ENCODE measurements at places on chromosomes 13 and 19.
A peak's percentile ranks its signal among the peaks of the same experiment; 100 is the strongest.

- DNase-seq = peak; percentile 69
These were observed 8.1 kb downstream of the PTGIR start for GRCh38 chr19:46616631-46617322.

- DNase-seq = no peak
These were observed 100.8 kb downstream of the COL4A1 start for GRCh38 chr13:110206185-110206584.

- no peak for DNase-seq
These were observed 2.6 kb upstream of the DNAJC15 start for GRCh38 chr13:43020794-43021193.

DNA sequence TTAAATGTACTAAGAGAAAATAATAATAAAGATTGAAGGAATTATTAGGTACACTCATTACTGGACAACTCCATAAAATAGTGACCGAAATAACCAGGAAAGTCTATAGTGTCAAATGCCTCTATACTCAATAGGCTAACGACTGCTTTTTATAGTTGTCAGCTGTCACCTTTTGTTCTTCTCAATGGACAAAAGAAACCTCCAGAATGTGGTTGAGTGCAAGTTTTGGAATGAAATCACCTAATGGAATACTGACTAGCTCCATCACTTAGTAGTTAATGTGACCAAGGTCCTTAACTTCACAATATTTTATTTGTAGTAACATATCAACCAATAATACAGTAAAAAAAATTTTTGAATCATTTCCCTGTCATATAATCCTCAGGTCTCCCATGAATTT is 18.1 kb downstream of the TSC22D1 start:
- DNase-seq = no peak

DNA sequence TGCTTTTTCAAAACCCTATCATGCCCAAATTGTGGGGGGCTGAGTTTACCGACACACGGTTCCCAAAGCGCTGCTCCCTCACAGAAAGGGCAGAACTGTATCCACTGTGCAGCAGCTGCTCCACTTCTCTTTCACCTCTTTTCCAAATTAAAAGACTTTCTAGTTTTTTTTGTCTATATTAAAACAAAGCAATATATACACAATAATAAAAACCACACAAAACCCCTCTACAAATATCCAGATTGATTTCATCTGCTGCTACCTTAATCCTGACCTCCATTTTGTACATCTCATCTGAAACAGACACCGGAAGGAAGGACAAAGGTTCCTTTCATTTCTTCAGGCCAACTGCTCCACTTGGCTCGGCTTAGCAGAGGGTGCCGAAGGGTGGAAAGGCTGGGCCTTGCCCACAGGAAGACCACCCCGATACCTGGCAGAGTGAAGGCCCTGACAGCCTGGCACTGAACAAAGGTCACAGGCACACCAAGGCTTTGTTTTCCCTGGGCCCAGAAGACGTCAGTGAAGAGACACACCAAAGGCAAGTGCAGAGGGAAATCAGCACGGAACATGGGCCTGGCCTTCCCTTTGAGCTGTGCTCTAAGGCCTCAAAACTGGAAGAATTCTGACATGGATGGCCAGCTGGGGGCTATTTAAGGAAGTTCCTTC is 71.6 kb downstream of the LATS2 start:
- DNase-seq = no peak

- DNase-seq = peak; percentile 3
These were observed 877.2 kb upstream of the PCDH20 start for GRCh38 chr13:62292714-62293480.

GRCh38 chr19:511101-511851 is 4.0 kb downstream of the TPGS1 start:
- DNase-seq = no peak

DNA sequence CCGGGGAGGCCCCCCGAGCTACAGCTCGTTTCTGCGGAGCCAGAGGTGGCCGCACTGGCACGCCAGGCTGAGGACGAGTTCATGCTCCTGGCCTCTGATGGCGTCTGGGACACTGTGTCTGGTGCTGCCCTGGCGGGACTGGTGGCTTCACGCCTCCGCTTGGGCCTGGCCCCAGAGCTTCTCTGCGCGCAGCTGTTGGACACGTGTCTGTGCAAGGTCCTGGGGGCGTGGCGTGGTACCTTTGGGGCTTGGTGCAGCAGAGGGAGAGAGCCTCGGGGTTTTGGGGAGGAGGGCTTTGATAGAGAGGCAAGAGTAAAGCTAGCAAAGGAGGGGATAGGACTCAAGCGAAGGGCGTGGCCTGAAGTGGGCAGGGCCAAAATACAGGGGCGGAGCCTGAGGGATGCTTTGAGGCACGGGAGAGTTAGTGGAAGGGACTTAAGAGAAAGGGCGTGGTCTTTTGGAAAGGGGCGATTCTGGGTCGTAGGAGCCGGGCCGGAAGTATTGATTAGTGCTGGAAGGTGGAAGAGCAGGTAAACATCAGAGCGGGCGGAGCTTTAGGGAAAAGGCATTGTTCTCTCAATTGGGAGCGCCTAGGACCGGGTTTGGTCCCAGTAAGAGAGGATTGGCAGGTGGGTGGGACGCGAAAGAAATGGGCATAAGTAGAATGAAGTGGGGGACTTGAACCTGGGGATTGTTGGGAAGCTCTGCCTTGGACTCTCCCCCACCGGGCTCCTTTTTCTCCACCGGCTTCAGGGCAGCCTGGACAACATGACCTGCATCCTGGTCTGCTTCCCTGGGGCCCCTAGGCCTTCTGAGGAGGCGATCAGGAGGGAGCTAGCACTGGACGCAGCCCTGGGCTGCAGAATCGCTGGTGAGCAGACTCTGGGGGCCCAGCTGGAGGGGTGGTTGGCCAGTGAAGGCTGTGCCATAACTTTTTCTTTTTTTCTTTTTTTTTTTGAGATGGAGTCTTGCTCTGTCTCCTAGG is 1.2 kb downstream of the PPM1N start:
- peak; percentile 56 for DNase-seq

GRCh38 chr19:18401580-18402112 is 4.2 kb upstream of the LRRC25 start:
- DNase-seq = peak; percentile 65

GRCh38 chr13:33798023-33798422 is 19.9 kb upstream of the RFC3 start:
- DNase-seq = no peak

- DNase-seq = peak; percentile 52
These were observed at the start of gene APLP1 for GRCh38 chr19:35868172-35868822. TSS of gene APLP1 (plus strand) at chr19:35868574. CDS start at chr19:35868637, 63 bp downstream.

DNA sequence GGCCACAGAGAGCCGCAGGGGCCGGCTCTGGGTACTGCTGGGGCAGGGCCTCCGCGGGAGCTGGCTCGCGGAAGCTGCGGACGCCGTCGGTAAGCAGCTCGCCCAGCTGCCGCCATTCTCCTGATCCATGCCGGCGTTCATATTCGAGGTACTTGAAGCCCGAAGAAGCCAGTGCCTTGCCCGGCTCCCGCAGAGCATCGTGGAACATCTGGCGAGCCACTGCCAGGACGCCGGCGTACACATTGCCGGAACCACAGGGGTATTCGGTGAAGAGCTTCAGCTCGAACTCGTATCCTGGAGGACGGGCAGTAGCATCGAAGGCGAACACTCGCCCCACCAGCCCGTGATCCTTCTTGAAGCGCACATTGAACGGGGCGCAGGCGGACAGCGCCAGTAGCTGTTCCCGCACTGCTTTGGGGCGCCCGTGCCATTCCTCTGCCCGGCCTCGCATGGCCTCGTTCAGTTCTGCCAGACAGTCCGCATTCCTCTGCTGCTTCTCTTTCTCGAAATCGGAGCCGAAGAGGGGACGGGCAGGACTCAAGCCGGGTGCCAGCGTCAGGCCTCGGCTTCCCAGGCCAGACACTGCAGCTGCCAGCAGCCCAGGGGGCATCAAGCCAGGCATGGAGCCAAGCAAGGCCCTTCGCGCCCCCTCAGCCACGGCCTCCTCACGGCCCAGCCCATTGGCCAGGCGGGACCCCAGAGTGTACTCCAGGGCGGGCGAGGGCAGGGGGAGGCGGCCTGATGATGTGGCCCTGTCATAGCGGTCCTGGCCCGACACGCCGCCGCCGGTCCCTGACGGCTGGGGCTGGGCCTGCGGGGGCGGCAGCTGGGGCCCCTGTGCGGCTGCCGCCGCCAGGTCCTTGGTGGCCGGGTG is 1.0 kb downstream of the IRF2BP1 start:
- no peak for DNase-seq

DNA sequence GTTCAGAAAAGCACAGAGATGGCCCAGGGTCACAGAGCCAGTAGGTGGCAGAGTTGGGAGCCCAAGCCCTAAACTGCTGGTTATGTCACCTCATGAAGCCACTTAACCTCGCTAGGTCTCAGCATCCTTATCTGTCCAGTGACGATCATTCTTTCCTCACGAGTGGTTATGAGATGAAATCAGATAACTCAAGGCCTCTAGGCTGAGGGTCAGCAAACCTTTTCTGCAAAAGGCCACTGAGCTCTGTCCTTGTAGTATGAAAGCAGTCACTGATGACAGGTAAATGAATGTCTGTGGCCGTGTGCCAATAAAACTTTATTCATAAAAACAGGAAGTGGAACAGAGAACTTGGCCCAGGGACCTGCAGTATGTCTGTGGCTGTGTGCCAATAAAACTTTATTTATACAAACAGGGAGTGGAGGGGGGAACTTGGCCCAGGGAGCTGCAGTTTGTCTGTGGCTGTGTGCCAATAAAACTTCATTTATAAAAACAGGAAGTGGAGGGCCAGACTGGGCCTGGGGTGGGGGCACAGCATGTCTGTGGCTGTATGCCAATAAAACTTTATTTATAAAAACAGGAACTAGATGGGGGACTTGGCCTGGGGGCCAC is 71.2 kb downstream of the GNG7 start:
- DNase-seq = peak; percentile 26

DNA sequence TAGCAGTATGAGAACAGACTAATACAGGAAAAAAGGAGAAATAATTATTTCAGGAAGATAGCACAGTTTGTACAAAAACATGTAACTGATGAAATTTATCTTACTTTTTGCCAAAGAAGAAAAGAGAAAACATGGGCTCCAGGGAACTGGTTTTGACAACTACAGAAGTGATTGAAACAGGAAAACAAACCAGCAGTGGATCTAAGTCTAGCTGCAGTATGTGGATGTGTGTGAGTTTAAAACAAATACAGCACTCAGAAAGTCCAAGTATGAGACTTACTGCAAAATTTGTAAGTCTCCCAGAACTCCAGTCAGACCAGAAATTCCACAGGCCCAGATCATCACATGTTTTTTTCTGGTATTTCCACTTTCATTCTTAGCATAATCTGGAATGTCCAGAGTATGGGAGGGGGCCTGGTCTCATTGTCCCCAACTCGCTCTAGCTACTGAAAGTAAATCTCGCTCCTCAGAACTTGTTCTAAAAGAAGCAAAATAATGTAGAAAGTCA is 259.5 kb downstream of the NHLRC3 start:
- DNase-seq = no peak

DNA sequence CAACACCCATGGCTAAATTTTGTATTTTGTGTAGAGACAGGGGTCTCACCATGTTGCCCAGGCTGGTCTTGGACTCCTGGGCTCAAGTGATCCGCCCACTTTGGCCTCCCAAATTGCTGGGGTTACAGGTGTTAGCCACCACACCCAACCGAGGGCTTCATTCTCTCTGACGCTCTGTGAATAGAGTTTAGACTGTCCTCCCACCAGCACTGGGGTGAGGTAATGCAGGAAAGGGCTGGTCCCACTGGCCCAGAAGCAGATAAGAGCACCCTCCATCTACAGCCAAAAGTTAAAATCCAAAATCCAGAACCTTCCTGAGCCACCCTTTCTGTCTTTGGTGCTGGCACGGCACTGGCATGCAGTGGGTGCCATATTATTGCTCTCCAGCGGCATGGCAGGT is 31.8 kb upstream of the HOMER3 start:
- DNase-seq = no peak

- DNase-seq = peak; percentile 26
These were observed 1.8 kb downstream of the MAB21L1 start for GRCh38 chr13:35474496-35475211.

- peak; percentile 63 for DNase-seq
These were observed 3.3 kb upstream of the ADGRE5 start for GRCh38 chr19:14377883-14378328.

DNA sequence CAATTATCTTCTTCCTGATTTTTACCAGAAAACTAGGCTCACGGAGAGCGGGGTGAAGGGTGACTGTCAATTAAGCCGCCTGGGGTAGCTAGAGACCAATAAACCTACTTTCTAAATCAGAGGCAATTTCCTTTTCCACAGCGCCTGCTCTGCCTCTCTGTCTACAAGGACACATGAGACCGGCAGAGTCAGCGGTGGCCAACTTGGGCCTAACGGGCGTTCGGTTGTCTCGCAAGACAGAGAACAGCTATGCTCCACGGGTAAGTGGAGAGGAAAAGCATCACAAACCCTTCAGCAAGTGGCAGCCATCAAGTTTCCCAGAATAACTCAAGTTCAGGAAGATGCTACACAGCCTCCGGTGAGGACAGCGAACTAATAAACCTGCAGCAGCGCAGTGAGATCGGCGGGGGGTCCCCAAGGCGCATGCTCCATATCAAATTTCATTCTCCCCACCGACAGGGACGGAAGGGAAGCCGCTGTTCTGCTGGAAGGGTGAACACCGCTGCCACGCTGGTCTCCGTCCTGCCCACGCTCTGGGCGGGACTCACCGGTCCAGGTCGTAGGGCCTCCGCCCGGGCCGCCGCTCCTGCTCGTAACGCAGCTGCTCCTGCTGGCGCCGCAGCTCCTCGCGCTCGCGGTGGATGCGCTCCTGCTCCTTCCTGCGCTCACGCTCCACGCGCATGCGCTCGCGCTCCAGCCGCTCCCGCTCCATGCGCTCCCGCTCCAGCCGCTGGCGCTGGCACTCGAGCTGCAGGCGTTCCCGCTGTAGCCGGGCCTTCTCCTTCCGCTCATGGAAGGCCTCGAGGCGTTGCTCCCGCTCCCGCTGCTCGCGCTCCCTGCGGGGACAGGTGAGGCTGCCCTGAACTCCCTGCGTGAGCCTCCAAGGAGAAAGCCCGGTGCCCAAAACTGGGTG is 25.8 kb upstream of the TINCR start:
- no peak for DNase-seq

- DNase-seq = no peak
These were observed 103.9 kb upstream of the DIAPH3 start for GRCh38 chr13:60267498-60268202.

- DNase-seq = no peak
These were observed 955 bp downstream of the ZNF274 start for GRCh38 chr19:58183817-58184215.

- DNase-seq = peak; percentile 55
These were observed 90.2 kb downstream of the ZAR1L start for GRCh38 chr13:32224916-32225315.

GRCh38 chr19:29800100-29800825 is 11.5 kb upstream of the CCNE1 start:
- no peak for DNase-seq

GRCh38 chr13:39577838-39578491 is 25.0 kb downstream of the LHFPL6 start:
- DNase-seq = no peak
